ENCODE measurements at places on chromosomes 7 and 10.
A peak's percentile ranks its signal among the peaks of the same experiment; 100 is the strongest.

GRCh38 chr7:107147464-107148393, 21.1 kb upstream of the HBP1 start:
- peak; percentile 70 for DNase-seq

- no peak for DNase-seq
These were observed 19.1 kb downstream of the GRM8 start for GRCh38 chr7:127233630-127234029.

DNA sequence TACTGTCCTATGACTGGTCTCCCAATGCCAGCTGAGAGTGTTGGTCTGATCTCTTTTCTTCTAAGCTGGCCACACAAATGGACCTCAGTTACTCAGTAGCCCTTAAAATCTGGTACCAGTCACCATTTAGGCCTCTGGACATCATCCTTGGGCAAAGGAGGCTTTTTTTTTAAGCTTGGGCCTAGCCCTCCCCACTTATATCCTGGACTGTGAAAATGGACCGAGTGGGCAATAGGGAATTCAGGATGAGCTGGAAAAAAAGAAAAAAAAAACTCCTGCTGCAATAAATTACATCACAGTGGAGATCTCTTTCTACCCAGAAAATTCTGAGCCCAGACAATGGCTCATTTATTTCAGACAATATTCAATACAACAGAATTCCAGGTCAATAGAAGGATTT, 68.4 kb downstream of the PARP12 start:
- DNase-seq = no peak

DNA sequence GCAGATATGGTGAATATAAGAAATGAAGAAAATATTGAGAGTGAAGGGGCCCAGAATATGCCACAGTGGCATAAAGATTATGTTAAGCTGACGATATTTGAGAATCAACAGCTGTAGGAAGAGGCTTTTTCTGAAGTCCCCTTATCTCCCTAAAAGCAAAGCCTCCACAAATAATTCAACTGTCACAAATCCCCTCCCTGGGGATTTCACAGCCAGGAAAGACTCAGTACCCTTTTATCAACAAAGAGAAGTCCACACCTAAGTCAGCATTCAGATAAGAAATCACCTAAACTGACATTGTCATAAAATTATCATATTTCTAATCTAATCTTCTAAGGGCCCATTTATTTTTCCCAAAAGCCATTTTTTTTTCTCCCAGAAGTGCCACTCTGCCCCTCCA, 284.9 kb upstream of the VWC2 start:
- no peak for DNase-seq

GRCh38 chr7:157431951-157432540, 95.2 kb downstream of the DNAJB6 start:
- no peak for DNase-seq

DNA sequence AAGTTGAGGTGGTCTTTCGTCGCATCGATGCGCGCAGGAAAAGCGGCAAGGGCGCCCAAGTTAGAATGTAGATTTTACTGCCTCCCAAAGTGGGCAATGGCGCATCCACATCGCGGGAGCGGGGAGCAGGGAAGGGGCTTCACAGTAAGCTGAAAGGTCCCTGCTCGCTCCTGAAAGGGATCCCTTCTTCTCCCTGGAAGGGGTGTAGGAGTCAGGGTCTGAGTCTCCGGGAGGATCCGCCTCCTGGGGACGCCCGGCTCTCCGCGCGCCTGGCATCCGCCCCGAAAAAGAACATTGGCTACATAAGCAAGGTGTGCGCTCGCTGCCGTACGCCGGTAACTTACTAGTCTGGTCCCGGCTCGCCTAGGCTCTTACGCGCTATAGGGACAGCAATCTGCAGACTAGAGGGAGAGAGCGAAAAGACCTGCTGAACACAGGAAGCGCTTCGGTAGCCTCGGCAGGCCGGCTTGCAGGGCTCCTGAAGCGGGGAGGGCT, 804 bp downstream of the UNC5B start:
- no peak for DNase-seq

DNA sequence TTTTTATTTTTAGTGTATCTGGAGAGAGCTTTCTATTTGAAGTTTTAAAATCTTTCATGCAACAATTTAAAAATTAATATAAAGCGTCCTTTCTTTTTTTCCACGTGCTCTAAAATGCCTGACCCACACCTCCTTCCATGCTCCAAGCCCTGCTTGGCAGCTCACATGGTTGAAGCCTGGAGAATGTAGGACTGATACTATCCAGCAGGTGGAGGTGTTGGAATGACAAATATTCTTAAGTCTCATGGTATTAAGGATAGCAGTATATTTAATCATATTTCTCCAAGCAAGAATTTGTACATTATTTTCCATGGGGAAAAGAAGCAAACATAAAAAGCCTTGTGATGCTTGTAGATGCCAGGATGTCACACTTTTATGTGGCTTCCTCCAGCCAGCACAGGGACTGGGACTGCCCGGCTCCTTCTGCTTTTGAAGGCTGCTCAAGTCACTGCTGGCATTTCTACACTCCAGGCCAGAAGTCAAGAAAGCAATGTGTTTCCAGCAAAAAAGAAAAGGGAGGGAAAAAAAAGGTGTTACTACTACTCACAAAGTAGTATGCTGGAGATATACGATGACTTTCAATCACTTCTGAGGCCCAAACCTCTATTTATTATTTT, 49.7 kb downstream of the BZW2 start:
- DNase-seq = peak; percentile 47

GRCh38 chr7:141074162-141074991, 513 bp downstream of the TMEM178B start:
- no peak for DNase-seq

DNA sequence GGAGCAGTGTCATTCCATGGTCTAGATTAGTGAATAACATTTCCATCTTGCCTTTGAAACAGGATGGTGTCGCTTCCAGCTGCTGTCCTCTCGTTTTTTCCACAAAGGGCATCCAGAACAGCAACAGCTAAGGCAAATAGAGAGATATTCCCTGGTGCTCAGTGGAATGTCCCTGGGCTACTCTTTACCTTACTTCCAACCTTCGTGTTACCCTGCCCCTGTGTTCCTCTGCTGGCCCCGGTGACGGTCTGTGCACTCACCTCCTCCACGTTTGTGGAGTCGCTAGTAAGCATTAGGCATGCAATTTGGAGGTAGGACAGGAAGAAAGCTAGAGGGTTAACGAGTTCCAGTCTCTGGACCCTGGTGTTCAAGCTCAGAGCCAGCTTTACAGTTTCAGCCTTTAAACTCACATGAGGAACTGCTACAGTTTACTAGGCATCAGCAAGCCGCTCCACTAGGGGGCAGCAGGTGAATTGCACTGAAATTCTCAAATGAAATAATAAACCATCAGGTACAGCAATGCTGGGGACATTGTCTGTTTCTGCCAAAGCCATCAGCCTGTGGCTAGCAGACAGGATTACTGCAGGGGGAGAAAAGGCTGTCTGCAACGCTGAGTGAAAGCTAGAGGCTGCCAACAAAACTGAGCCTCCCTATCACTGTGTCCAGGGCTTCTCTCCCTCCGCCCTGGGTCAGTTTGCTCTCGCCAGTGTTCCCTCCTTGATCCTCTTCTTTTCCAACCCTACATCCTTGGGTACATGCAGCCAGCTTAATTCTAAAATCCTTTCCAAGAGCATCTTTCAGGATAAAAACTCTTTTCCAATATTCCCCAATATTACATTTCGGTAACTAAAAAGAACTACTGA, 9.0 kb downstream of the MRPL32 start:
- peak; percentile 87 for DNase-seq

- no peak for DNase-seq
These were observed 376.2 kb upstream of the SEMA3C start for GRCh38 chr7:81294897-81295515.

- DNase-seq = no peak
These were observed 202.9 kb downstream of the DKK1 start for GRCh38 chr10:52517012-52517411.

Measured in suppressor macrophage (primary cell).